Sigmoid colon (tissue), 7 donors: ENCODE measurements at places on chromosomes 2 and 18. TPM values are rescaled to one million over a fixed set of nuclear protein-coding genes. Genes with fewer than 3 reads are reported as not detected.

DNA sequence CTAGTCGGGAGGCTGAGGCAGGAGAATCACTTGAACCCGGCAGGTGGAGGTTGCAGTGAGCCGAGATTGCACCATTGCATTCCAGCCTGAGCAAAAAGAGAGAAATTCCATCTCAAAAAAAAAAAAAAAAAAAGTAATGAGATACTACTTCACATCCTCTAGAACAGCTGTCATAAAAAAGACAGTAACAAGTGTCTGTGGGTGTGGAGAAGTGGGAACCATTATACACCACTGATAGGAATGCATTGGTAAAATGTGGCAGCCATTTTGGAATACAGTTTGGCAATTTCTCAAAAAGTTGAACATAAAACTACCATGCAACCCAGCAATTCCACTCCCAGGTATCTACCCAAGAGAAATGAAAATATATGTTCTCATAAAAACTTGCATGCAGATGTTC lies 166.6 kb downstream of the GREB1L start:
- no peak for DNase-seq

GRCh38 chr2:95061119-95061512 lies 35.6 kb downstream of the MAL start:
- DNase-seq: no peak

ACADL gene
- total RNA-seq: 4.7 TPM

SERPINB4 gene
- not detected for total RNA-seq

DNA sequence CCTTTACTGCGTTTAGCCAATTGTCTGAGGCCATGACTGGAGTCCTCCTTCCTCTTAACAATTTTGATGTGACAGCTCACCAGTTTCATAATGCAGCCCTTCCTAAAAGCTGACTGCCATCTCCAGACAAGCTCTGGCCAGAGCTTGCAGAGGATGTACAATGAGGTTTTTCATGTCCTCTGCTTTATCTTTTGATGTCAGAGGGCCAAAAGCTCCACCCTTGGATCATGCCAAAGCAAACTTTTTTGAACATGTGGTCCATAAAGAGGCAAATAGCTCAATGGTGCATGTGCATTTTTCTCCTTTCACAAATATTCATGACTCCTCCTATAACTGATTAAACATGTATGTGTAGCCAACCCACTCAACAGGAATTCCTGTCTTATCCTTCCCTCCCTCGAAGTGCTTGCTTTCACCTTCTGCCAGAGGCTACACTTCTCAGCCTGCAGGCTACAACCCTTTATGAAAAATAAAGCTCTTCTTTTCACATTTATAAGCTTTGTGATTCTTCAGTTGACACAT lies 266.2 kb downstream of the FBXO15 start:
- no peak for DNase-seq

DNA sequence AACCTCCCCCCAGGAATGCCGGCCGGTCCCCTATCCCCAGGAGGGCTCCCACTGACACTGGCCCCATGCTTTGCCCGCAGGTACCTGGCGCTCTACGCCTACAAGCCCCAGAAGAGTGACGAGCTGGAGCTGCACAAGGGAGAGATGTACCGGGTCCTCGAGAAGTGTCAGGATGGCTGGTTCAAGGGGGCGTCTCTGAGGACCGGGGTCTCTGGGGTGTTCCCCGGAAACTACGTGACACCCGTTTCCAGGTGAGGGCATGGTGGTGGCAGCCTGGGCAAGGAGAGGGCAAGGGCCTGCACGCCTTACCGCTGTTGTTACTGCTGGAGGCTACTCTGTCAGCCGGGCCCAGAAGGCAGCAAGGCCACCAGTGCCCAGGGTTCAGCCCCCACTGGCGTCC lies 181.3 kb downstream of the SEPTIN10 start:
- peak; percentile 51 for DNase-seq

UPP2 gene
- total RNA-seq: not detected

GRCh38 chr18:61861372-61861771 lies 31.4 kb downstream of the RNF152 start:
- DNase-seq: no peak

DNA sequence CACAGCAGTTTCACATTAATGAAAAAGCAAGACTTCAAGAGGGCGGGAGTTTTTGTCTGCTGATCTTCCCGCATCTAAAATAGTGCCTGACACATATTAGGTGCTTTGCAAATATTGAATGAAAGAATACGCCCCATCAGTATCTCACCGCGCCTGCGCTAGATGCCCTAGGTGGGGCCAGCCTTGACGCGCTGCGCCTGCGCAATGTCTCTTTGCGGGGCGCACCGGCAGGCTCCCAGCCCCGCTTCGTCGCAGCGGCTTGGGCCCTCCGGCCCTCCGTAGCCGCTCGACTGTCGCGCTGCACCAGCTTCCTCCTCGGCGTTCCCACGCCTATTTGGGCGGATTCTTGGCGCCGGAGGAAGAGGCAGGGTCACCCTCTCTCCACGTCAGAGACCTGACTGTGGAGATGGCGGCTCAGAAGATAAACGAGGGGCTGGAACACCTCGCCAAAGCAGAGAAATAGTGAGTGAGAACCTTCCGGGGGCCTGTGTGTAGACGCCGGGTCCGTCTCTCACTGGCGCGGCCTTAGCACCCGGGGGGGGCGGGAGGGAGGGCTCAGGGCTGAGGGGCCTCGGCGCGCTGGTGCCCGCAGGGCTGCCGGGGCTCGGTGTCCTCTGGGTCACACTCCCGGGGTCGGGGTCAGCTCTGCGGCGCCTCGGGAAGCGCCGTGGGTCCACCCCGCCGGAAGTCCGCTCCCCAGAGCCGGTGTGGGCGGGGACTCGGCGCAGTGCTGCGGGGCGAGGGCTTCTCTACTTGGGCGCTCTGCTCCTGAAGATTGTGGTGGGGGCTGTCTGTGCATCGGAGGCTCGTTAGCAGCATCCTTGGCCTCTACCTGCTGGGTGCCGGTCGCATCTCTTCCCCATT lies at the start of gene NAPG:
TSS of gene NAPG (plus strand) at position 331 of the 864 bp plus-strand sequence. CDS start at position 407, 76 bp downstream.
- peak; percentile 96 for DNase-seq
